ENCODE measurements at places on chromosomes 4 and X. TPM values are rescaled to one million over a fixed set of nuclear protein-coding genes. Genes with fewer than 3 reads are reported as not detected.

ADH5 gene
- 213 TPM for total RNA-seq

GAGE1 gene
- total RNA-seq, result not detected

MAB21L2 gene
- total RNA-seq, result 0.51 TPM

C4orf17 gene
- not detected for total RNA-seq

HSFX2 gene
- total RNA-seq, result not detected

MAGEC3 gene
- 0.31 TPM for total RNA-seq

HPGDS gene
- not detected for total RNA-seq

CSAG1 gene
- total RNA-seq, result not detected

RBM46 gene
- 0.62 TPM for total RNA-seq

C4orf50 gene
- total RNA-seq, result 0.19 TPM

TMEM150C gene
- 8.6 TPM for total RNA-seq

GLUD2 gene
- 11.3 TPM for total RNA-seq

POU3F4 gene
- 0.53 TPM for total RNA-seq

CLTRN gene
- total RNA-seq, result 2.5 TPM

ATP2B3 gene
- total RNA-seq, result 0.11 TPM

G3BP2 gene
- 157 TPM for total RNA-seq

Data from progenitor cell of endocrine pancreas (in vitro differentiated cells).